Activated CD8-positive, alpha-beta memory T cell treated with anti-CD3 and anti-CD28 coated beads for 1 hour (primary cell): ENCODE measurements at places on chromosomes 6 and 20.

- no peak for DNase-seq
Observed at GRCh38 chr20:7841971-7842310, 98.3 kb downstream of the HAO1 start.

DNA sequence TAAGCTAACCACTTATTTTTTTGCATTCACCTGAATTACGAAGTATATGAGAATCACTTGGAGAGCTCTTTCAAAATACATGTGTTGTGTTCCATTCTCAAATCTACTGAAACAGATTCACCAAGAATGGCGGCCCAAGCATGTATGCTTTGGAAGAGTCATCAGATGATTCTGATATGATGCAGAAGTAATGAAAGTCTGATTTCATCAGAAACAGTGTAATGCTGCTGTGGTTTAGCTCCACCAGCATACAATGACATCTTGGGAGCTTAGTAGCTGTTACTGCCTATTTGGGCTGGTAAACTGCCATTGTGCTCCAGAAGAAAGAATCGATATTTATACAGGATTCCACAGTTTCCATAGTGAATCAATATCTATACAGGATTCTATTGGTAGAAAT, 52.9 kb downstream of the UBR2 start:
- no peak for DNase-seq

- no peak for DNase-seq
Observed at GRCh38 chr6:151002491-151002935, 137.0 kb downstream of the MTHFD1L start.

DNA sequence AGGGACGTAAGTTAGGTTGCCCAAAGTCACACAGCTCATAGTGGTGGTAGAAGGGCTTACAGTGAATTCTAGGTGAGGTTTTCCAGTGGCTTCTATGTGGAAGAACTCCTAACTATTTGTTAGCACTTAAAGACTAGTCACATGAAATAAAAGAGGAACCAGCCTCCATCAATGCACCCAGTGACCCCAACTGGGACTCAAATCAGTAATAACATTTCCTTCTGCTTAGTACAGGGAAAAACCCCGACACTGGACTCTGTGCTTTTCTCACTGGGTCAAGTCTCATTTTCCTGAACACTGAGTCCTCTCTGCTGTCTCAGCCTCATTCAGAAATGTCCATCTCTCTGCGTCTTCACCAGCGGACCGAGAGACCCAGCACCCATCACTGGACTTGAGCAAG, 89.2 kb downstream of the SLC22A23 start:
- no peak for DNase-seq

DNA sequence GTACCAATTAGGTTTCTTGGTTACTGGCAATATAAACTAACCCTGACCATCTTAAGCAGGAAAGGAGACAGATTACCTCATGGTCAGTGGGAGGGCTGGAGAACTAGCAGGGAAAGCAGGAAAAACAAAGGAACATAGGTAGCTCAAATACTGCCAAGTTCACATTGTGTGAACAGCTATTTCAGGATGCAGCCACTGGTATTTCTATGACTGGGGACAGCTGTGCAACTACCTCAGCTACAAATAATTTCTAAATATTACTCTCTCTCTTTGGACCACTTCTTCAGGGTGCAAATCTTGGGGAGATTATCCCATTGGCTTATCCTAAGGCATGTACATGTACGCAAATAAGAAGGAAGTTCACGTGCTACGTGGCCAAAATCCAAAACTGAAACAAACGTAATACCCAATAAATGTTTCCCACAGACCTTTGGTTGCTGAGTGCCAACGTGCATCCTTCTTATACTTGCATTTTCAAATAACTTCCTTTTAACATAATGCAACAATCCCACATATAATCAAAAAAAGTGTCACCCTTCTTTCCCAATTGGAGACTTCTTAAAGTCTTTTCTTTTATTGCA, 180.9 kb downstream of the PHF3 start:
- no peak for DNase-seq

DNA sequence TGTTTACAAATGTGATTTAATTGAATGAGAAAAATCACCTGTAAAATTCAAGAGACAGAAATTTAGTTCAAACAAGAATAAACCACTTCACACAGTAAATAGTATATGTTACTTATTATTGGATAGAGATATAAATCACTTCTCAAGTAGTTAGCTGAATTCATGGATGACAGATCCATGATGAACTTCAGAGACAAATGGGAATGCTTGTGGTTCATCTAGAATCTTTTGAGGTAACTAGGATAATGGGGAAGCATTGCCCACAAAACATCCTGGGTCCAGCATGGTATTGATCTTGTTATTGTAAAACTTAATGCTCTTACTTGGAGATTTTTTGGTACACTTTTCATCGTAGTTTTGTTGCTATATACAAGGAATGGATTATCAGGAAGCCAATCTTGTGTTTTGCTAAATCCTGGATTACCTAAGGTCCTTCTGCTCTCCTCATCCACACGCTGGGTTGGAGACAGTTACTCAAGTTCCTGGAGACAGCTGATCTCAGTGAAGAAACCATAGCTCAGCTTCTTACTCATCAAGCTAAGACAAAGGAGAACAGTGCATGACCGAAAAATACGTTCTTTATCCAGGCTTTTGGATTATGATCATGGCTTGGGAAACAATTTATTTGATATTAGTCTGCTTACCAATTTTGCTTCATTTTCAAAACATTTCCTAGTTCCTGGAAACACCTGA, 142.5 kb upstream of the PREP start:
- DNase-seq: no peak

- no peak for DNase-seq
Observed at GRCh38 chr6:149334201-149334600, 16.7 kb downstream of the TAB2 start.

DNA sequence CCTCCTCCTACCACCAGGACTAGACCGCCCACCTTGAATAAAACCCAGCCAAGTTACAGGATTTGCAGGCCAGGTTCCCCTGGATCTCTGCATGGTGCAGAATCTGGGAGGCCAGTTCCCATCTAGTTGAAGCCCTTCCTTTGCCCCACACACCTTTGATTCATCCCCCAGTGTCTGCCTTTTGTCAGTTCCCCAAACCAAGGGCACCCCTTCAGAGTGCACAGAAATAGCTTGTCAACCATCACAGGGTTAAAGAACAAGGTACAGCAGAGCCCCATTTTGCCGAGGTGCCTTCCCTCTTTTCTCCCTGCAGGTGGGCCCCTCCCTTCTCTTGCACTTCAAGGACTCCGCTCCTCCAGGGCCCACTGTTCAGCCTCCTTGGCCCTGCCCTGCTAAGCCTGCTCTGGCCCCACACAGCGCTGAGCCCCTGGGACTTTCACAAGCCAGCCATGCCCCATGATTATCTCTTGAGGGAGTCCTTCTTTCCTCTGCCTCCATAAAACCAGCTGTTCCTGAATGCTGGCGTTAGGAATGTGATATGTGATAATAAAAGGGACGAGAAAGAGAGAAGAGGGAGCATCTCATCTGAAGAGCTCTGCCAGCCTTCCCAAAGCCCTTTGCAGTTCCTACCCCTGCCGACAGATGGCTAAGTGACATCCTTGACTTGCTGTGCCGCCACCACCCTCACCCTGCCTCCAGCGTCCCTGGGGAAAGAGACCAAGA, 280.3 kb downstream of the CDC5L start:
- peak; percentile 13 for DNase-seq

- DNase-seq: no peak
Observed at GRCh38 chr6:143621876-143622605, 55.7 kb upstream of the PHACTR2 start.

GRCh38 chr6:52620906-52621190, 44.0 kb upstream of the TRAM2 start:
- no peak for DNase-seq

GRCh38 chr6:80728830-80729229, 622.4 kb downstream of the BCKDHB start:
- DNase-seq: no peak

GRCh38 chr6:37160922-37161778, 8.8 kb upstream of the PIM1 start:
- DNase-seq: no peak

DNA sequence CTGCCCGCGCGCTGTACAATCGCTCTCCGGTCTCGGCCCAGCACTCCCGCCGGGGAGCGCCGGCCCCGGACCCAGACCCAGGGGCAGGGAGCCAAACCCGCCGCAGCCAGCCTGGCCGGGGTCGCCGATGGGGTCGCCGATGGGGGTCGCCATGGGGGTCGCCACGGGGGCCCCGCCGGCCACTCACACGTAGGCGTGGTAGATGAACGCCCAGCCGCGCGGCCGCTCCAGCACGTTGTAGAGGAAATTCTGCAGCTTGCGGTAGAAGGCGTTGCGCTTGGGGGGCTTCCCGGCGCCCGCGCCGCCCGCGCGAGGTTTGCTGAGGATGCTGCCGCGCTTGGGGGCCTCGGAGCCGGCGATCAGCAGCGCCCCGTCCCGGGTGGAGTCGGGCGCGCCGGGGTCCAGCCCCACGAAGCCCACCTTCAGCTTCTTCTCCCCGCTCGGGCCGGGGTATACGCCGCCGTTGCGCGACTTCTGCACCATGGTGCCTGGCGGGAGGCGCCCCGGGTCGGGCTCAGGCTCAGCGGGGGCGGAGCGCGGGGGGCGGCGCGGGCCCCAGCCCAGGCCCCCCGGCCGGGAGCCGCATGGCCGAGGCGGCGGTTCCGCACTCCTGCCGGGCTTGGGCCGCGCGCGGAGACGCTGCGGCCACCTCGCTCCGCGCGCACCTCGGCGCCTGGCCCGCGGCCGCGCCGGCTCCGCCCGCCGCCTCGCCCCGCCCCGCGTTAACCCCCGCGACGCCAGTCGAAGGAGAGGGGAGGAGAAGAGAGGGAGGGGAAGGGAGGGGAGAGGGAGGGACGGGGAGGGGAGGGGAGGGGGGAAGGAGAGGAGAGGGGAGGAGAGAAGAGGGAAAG, at the start of gene KCNQ2:
Gene KCNQ2 (minus strand): TSS at position 675 of the 851 bp plus-strand sequence. CDS start 192 bp downstream, at position 483.
- no peak for DNase-seq

DNA sequence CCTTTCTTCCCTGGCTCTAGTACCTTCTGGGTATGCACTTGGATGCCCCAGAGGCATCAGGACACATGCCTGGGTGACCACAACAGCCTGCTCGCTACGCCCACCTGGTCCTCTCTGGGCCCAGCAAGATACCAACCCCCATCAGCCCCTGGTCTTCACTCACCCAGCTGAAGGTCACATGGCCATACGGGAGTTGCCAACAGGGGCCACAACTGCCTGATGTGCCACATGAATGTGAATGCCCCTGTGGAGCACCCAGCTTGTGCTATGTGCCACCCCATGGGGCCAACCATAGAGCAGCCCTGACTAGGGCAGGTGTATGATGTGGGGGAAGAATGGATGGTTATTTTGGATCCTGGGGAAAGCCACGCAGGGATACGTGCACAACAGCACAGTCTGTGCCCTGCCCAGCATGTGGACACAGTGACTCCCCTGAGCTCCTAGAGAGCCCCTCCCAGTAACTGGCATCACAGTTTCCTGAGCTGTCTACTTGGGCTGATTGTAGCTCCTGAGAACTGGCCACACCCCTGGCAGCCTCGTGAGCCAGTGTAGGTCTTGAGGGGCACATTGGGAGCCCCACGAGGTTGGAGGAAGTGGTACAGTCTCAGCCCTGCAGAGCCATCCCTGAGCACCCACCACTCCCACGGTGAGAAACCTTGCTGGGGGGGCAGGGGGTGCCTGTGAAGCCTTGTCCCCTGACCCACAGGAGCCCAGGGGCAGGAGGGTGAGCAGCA, 10.5 kb upstream of the PCMTD2 start:
- no peak for DNase-seq

DNA sequence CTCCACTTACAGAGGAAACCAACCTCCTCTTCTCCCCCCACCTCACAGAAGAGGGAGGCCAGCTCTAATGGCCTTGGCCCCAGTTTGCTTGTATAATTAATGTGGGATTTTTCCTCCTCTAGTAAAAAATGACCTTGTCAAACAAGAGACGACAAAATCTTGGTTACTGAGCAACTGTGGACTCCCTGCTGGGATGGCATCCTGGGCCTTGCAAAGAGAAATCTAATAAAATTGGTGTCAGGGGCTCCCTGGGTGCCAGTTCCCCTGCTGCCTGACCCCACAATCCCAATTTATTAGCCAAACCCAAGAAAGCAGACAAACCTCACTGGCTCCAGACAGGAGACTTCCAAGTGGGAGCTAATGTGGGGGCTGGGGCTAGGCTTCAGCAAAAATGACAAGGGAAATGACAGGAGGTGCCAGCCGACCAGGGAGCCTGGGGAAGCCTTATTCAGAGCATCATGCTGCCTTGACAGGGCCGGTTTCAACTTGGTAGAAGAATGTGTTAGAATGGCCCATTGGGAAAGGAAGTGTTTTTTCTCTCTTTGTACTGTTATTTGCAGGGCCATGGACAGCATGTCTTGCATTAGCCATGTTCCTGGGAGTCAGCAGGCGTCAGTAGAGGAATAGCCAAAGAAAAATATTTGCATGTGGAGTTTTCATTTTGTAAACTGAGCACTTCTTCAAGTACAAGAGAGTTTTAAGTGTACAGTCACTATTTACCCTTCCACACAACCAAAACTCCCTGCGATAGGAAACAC, 816.9 kb downstream of the DHX35 start:
- no peak for DNase-seq

DNA sequence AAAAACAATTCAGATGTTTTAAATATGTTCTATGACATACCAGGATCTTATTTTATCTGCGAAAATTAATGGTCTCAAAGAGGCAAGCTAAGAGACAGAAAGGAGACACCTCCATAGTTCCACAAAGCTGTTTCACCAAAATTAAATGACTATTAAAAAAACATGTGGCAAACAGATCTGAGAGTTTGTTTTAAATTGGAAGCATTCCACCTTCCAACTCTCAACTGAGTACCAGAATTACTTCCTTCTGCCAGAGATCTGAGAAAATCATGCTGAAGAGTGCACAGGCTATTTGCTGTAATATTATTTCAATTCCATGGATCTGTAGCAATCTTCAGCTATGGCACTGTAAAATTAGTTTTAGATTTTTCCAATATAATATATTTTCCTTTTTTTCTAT, 669.5 kb upstream of the MARCKS start:
- no peak for DNase-seq

DNA sequence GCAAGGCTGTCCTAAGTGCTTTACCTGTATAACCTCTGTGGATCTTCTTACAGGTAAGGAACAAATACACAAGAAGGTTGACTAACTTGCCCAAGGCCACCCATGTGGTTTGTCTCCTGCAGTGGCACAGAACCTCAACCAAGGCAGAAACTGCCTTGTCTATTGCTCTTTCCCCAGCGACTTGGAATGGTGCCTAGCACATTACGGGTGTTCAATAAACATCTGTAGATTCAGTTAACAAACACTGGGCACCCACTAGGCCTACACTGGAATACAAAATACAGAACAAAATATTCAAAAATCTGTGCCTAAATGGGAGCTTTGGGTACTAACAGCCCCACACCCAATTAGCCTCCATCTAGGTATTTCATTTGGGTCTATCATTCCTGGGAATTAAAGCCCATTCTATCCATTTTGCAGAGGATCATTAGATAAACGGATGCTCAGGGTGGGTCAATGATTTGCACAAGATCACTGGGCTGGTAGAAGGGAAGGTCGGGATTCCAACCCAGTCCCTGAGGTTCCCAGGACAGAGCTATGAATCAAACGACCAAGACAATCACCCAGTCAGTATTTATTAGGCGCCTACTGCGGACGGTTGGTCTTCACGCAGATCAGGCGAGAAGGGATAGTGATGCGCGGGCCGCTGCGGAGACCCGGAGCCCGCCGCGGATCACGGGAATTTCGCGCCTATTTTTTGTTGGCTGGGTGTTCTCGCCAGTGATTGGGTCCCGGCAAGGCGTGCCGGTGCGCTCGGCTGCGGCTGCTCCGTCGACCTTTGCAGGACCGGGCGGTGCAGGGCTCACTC, at the start of gene STK35:
Gene STK35 (plus strand): TSS at position 771 of the 808 bp plus-strand sequence. CDS start 55 bp downstream, outside the sequence.
- DNase-seq: no peak

GRCh38 chr20:24634855-24635254, 165.4 kb downstream of the SYNDIG1 start:
- DNase-seq: no peak
